ENCODE measurements at places on chromosomes 5 and 9. TPM values are rescaled to one million over a fixed set of nuclear protein-coding genes. Genes with fewer than 3 reads are reported as not detected.

The IL17B gene
- total RNA-seq = not detected

The SMIM32 gene
- total RNA-seq = not detected

The DDX4 gene
- total RNA-seq = not detected

The CTSL gene
- total RNA-seq = 202 TPM

The GARNL3 gene
- 5.9 TPM for total RNA-seq

The ARHGEF39 gene
- total RNA-seq = 3.0 TPM

The BARHL1 gene
- total RNA-seq = not detected

The CFAP157 gene
- not detected for total RNA-seq

The PCDHB4 gene
- 0.07 TPM for total RNA-seq

The ARID3C gene
- total RNA-seq = not detected

The POU4F3 gene
- 0.17 TPM for total RNA-seq

The POU5F2 gene
- not detected for total RNA-seq

The SMIM27 gene
- total RNA-seq = 6.5 TPM

The DOCK2 gene
- 47.7 TPM for total RNA-seq

The PCDHGA5 gene
- 0.02 TPM for total RNA-seq
